ENCODE measurements at places on chromosomes 5 and 9.

- no peak for DNase-seq
Measured at GRCh38 chr5:74490814-74491213, 149.7 kb downstream of the ENC1 start.

GRCh38 chr9:16618524-16618923 is 251.9 kb downstream of the BNC2 start:
- no peak for DNase-seq

DNA sequence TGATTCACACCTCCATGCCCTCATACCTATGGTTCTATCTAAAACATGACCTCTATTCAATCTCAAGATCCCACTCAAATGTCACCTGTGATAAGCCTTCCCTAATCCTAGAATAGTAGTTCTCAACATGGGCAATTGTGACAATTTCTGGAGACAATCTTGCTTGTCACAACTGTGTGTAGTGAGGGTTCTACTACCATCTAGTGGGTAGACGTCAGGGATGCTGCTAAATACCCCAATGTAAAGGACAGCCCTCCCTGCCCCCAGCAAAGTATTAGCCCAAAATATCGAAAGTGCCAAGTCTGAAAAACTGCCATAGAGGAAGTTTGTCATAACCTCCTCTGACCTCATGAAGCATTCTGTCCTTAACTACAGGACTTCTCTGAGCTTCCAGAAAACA is 32.0 kb downstream of the TBCA start:
- no peak for DNase-seq

GRCh38 chr5:22889720-22890119 is 36.6 kb upstream of the CDH12 start:
- DNase-seq, result no peak

GRCh38 chr9:20302197-20302596 is 320.1 kb downstream of the MLLT3 start:
- no peak for DNase-seq

- no peak for DNase-seq
Measured at GRCh38 chr9:95204310-95204709, 113.2 kb downstream of the FANCC start.

- DNase-seq, result no peak
Measured at GRCh38 chr5:125210242-125210947, 464.0 kb upstream of the ZNF608 start.

DNA sequence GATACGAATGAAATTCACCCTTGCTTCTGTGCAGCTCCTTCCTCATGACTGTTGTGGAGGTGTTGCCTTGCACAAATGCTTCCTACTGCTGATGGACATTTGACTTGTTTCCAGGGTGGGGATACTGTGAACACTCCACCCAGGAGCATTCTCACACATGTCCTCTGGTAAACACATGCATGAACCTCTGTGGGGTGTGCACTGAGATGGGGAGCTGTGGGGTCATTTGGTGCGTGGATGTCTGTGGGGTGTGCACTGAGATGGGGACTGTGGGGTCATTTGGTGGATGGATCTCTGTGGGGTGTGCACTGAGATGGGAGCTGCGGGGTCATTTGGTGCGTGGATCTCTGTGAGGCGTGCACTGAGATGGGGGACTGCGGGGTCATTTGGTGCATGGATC is 72.9 kb upstream of the IRX4 start:
- no peak for DNase-seq

DNA sequence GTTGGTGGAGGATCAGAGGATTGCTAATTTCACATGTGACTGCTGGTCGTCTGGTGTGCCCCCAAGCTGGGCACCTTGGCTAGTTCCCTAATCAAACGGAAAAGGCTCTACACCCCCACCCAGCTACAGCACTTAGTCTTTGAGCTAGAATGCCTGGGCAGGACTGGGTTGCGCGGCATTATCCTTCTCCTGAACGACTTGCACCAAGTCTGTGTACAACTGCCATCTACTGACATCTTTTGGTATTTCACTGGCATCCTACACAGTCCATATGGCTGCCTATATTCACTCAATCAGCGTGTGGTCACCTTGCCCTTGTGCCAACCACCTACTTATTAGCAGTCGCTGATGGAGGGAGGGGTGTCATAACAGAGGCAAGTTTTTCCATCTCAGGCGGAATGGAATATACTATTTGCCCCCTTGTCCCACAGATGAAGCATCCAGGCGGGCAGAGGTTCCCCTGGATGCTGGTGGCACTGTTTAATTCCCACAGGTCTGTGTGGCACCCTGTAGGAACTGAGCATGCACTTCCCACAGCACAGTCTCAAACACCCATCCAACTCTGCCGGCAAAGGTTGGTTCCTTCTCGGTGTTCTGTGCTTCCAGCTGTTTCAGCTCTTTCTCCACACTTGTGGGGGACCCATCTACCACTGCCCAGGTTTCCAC is 150.1 kb downstream of the OSTF1 start:
- peak; percentile 40 for DNase-seq

DNA sequence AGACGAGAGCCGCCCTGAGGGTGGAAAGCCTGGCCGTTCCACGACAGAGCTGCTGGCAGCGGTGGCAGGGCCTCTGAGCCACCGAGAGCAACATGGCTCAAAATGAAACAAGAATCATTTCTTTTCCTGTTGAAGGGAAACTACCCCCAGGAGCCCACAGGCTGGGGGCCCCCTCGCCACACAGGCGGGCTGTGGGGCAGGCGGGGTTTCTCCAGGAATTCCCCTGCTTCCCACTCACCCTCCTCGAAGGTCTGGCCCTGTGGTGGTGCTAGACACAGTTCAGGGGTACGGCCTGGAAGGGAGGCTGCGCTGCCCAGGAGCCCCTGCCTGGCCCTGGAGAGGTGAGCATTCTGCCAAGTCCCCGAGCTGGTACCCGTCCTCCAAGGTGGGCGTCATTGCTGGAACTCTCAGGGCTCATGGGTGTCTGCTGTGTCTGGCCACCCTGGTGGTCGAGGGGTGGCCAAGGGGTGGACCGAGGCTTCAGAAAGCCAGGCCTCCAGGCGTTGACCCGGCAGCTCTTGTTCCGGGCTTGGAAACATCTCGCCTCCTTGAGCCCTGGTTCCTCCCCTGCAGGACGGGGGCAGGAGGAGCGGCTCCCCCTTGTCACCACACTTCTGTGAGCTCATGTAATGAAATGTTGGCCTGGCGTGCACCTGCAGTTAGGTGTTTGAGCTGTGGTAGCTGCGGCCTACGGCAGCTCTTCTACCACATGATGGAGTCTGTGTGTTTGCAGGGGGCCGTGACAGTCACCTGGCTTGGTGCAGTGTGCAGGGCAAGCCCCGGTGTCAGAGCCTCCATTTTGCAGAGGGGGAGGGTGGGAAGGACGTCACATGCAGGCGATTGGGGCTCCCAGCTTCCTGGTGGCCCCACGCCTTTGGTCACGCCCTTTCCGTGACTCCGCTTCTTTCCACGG is 65.3 kb downstream of the RXRA start:
- no peak for DNase-seq

DNA sequence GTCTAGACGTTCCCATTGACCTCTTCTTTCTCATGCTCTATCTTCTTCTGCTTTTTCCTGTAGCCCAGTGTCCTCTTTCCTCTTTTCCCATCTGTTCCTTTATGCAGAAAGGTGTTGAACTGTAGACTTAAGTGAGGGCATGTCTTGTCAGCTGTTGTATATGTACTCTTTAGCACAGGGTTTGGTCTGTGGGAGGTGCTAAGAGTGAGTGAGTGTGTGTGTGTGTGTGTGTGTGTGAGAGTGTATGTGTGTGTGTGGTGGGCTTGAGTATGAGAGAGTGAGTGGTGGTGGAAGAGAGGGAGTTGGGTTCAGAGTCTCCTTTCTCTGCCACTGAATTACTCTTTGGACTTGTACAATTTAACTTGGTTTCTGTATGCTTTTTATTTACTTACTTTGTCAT is 10.3 kb upstream of the ROPN1L start:
- no peak for DNase-seq

- DNase-seq, result peak; percentile 73
Measured at GRCh38 chr5:112689155-112689909, 48.4 kb upstream of the APC start.

GRCh38 chr9:68740561-68740960 is 35.5 kb downstream of the PIP5K1B start:
- DNase-seq, result no peak

GRCh38 chr5:68330574-68330973 is 115.0 kb downstream of the PIK3R1 start:
- peak; percentile 21 for DNase-seq

- peak; percentile 89 for DNase-seq
Measured at GRCh38 chr5:140251527-140251973, 51.4 kb downstream of the PFDN1 start.

DNA sequence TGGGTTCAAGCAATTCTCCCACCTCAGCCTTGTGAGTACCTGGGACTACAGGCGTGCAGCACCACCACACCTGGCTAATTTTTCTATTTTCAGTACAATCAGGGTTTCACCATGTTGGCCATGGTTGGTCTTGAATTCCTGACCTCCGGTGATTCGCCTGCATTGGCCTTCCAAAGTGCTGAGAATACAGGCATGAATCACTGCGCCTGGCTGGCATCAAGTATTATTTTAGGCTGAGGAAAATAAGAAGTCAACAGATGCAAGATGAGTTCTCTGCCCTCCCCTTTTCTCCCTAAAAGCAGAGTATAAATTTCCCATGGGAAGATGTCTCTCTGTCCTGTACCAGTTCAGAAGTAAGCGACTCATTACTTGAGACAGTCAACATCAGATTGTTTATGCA is 71.5 kb downstream of the ELAVL2 start:
- DNase-seq, result peak; percentile 4

DNA sequence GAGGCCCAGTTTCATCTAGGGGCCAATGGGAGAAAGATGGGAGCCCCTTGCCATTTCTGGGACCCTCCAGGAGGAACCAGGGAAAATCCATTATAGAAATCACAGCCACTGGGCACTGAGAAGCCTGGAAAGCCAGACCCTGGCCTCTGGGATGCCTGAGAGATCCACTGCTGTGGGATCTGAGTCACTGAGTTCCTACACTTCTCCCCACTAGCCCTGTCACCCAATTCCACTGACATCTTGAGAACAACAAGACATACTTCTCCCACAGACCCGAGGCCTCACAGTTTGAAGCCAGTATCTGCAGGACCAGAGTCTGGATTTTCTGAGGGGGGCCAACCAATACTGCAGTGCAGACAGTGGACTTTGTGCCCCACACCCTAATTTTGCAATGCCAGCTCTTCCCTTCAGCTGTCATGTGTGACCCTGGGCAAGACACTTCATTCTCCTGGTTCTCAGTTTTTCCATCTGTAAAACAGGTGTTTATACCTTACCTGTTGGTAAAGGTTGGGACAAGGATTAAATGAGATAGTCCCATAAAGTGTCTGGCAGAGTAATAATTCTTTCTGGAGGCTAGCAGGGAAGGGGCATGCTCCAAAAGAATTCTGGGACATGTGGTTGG is 46.5 kb downstream of the CXXC5 start:
- DNase-seq, result no peak

- DNase-seq, result peak; percentile 73
Measured at GRCh38 chr9:137067860-137068538, 2.4 kb downstream of the SAPCD2 start.

DNA sequence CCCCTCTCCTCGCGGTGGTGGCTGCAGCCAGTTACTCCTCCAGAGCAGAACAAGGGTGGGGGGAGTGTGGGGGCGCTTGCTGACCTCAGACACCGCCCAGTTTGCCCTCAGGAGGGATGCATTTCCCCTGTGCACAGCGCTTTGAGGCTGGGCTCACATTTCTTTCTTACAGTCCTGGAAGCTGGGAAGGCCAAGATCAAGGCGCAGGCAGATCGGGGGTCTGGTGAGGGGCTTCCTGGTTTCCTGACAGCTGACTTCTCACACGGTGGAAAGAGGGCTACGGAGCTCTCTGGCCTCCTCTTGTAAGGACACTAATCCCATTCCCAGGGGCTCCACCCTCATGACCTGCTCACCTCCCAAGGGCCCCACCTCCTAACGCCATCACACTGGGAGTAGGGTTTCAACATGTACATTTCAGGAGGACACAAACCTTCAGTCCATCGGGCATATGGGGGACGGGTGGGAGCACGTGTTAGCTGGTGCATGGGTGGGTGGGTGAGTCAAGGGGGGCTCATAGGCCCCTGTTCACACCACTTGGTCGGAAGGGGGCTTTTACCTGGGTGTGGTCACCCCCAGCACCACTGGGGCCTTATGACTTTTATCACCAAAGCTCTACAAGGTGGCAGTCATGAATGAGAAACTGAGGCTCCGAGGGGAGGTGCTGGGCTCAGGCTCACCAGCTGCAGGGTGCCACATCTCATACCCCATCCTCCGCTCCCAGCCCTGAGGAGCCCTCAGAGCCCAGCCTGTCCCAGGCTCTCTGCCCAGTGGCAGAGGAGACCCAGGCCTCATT is 7.7 kb upstream of the SCGB3A1 start:
- no peak for DNase-seq

DNA sequence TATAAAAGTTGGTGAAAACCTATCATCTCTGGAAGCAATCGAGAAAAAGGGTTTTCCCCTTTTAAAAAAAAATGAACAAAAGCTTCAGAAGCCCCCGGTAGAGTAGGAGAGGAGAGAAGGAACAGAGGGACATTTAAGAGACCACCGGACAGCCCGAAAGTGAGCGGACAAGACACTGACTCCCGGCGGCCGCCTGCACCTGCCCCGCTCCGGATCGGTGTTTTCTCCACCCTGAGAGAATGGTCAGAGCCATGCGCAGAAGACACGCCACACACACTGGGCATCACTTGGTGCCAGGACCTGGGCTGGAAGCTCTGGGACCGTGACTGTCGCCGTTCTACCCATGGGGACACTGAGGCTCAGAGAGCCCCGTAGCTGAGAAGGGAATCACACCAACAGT is 61.6 kb upstream of the SARDH start:
- no peak for DNase-seq

GRCh38 chr9:129939431-129939830 is 103.6 kb downstream of the FNBP1 start:
- no peak for DNase-seq

DNA sequence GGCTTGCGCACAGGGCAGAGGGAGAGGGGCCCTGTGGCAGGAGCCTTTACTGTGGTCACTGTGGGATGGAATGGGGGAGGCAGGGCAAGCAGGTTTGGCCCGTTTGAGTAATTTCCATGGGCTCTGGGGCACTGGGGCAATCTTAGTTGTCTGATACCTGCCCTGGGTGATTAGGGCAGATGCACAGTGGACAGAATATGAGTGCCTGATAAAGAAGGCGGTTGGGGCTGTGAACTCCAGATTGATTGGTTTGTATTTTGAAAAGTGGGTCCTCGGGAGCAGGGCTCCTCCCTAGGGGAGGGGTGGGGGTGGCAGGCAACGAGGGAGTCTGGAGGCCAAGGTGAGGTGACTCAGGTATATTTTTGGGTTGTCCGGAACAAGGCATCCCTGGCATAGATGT is 247.5 kb downstream of the NSG2 start:
- no peak for DNase-seq

- DNase-seq, result no peak
Measured at GRCh38 chr9:129027224-129027684, 877 bp downstream of the SH3GLB2 start.

GRCh38 chr5:126508251-126508961 is 85.2 kb downstream of the GRAMD2B start:
- DNase-seq, result no peak
